ENCODE measurements at places on chromosomes 5 and 9.

GRCh38 chr5:32298059-32298415 is 14.7 kb downstream of the MTMR12 start:
- DNase-seq: no peak

DNA sequence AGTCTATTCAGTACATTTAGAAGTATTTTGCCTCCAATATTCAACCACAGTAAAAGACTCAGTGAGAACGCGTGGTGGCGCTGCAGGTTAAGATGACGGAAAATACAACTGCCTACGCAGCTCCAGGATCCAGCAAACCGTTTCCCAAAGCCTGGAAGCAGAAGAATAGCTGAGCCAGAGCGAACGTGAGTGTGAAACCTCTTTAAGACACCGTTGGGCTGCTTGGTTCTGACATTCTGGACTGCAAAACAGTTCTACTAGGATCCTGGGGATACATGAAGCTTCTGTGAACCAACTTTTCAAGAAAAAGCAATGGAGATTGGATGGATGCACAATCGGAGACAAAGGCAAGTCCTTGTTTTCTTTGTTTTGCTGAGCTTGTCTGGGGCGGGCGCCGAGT is at the start of gene PCDHB16:
Gene PCDHB16 (plus strand): TSS at position 140 of the 400 bp plus-strand sequence. CDS start 173 bp downstream, at position 313.
- DNase-seq: no peak

- DNase-seq: no peak
Measured at GRCh38 chr5:32094691-32095090, 79.4 kb downstream of the GOLPH3 start.

- no peak for DNase-seq
Measured at GRCh38 chr5:80960531-80961375, 590 bp downstream of the RASGRF2 start.

DNA sequence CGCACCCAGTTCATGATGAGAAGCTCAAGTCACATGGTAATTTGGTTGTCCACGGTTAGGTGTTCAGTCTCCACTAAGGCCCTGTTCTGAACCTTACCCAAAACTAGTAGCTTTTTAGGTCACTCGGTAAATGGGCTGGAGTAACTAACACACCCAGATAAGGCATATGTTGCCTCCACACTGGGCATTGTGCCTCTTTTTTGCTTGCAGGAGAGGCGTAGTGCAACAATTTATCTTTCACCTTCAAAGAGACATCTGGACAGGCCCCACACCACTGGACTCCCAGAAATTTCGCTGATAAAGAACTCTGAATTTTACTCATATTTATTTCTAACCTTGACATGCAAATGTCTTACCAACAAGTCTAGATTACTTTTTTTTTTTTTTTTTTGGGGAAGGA is 16.8 kb upstream of the PTGES start:
- DNase-seq: no peak

All from fibroblast of the conjunctiva (primary cell).